NCI-H187 (cell line): ENCODE measurements at places on chromosomes 5 and 9.

DNA sequence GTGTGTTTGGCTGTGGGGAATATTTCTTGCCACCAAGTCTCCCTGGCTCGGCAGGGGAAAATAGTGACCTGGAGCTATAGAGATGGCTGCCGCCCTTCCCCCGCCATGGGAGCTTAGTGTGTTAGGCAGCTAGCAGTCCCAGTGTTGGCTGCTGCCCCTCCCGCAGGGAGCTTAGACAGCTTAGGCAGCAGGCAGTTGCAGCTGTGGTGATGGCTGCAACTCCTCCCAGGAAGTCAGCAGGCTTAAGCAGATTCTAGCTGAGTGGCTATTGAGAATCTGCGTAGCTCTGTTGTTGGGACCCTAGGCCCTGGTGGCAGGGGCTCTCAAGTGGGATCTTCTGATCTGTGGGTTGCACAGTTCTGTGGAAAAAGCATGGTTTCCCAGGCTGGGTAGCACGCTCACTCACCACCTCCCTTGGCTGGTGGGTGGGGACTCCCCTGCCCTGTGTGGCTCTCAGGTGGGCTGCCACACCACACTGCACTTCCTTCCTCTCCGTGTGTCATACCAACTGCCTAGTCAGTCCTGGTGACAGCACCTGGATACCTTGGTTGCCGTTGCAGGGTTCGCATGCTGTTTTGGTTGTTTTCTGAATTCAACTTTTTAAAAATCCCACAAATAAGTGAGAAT is 9.3 kb downstream of the OR1N2 start:
- no peak for DNase-seq

GRCh38 chr5:97065475-97065874 is 76.9 kb downstream of the LIX1 start:
- DNase-seq, result no peak

GRCh38 chr5:132788508-132788907 is 11.5 kb upstream of the SEPTIN8 start:
- no peak for DNase-seq

- no peak for DNase-seq
These were observed 36.1 kb downstream of the COL5A1 start for GRCh38 chr9:134677743-134678142.

GRCh38 chr5:1392261-1392660 is 47.4 kb upstream of the CLPTM1L start:
- no peak for DNase-seq

GRCh38 chr9:17134396-17135294 is at the start of gene CNTLN:
Gene CNTLN (plus strand): TSS chr9:17135040. CDS start chr9:17135066, 26 bp downstream.
- DNase-seq, result peak; percentile 77

- no peak for DNase-seq
These were observed 170.4 kb downstream of the RFK start for GRCh38 chr9:76223749-76224340.
